ENCODE measurements at places on chromosomes 12 and 14.

DNA sequence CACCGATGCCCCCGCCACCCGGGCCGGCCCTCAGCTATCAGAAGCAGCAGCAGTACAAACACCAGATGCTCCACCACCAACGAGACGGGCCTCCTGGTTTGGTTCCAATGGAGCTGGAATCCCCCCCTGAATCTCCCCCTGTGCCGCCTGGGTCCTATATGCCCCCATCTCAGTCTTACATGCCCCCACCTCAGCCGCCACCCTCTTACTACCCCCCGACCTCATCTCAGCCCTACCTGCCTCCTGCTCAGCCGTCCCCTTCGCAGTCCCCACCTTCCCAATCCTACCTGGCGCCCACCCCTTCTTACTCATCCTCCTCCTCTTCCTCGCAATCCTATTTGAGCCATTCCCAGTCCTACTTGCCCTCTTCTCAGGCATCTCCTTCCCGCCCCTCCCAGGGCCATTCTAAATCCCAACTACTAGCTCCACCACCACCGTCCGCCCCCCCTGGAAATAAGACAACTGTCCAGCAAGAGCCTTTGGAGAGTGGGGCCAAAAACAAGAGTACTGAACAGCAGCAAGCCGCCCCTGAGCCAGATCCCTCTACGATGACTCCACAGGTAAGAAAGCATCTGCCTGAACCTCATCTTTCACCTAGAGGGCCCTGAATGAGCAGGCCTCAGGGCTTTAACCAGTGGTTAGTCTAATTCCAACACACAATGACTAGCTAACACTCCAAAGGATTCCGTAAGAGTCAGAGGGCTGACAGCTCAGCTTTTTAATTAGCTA, 851 bp downstream of the YLPM1 start:
- DNase-seq, result no peak

- no peak for DNase-seq
Observed at GRCh38 chr14:75214558-75214957, 38.1 kb upstream of the TMED10 start.

DNA sequence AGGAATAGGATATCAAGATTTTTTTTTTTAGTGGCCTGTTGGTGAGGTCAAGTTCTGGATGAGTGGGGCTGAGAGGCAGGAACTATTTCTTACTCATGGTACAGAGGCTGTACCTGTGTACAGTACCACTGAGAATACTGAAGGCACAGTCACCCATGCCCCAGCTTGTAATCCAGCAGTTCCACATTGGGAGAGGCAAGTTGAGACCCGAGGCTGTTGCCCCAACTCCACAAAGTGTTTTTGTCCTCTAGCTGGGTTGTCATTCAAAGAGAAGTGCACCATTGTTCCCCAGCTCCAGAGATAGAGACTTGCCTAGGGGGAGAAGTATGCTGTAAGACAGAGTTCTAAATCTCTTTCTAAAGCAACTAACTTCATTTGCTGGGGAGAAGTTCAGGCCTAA, 38.7 kb downstream of the ARID2 start:
- DNase-seq, result no peak

- DNase-seq, result no peak
Observed at GRCh38 chr14:92122351-92122677, 545 bp downstream of the CPSF2 start.

GRCh38 chr14:80055667-80056496, 155.4 kb downstream of the DIO2 start:
- no peak for DNase-seq

Data from stimulated activated CD4-positive, alpha-beta T cell treated with anti-CD3 and anti-CD28 coated beads, Interleukin-15, amount 100 ng/mL, for 48 hours (primary cell).